Epithelial cell of proximal tubule (primary cell): ENCODE measurements at places on chromosomes 12 and 14.

DNA sequence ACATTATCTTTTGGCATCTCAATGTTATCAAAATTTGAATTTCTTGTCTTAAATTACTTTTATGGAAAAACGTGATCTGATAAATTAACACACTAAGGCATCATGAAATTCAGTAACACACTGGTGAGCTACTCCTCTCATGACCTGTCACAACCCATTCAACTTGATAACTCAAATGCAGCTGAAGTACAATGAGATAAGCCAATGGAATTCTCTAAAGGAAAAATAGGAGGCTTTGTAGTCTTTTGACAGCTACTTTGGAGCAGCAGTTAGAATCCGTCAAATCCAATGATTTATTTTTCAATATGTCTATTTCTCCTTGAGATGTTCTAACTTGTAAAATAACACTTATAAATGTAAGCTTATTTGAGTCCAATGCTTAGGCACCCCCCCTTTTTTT, 1029.4 kb downstream of the TRHDE start:
- no peak for DNase-seq

GRCh38 chr12:30726647-30727046, 28.1 kb downstream of the CAPRIN2 start:
- DNase-seq, result no peak

DNA sequence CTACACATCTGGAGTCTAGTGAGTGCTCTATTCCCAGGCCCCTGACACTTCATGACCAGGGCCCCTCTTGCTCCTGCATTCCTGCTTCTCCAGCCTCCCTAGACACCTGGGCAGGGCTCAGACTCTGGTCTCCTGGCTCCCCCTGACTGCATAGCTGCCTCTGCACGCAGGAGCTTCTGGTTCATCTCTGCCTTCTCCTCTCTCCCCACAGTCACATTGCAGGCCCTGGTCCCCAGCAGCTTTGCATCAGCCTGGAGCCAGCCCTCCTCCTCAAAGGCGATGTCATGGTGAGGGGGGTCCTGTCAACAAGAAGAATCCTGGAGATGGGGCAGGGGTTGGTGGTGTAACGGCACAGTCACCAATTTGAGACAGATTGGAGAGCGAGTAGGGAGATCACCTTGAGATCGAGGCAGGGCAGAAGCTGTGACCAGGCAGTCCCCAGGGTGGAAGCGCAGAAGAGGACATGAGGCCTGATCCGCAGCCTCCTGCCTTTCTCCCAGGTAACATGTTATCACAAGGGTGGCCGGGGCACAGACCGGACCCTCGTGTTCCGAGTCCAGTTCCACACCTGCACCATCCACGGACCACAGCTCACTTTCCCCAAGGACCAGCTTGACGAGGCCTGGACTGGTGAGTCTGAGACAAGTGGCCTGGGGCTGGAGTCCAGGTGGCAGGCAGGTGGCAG, 8.1 kb downstream of the TNS2 start:
- DNase-seq, result no peak

DNA sequence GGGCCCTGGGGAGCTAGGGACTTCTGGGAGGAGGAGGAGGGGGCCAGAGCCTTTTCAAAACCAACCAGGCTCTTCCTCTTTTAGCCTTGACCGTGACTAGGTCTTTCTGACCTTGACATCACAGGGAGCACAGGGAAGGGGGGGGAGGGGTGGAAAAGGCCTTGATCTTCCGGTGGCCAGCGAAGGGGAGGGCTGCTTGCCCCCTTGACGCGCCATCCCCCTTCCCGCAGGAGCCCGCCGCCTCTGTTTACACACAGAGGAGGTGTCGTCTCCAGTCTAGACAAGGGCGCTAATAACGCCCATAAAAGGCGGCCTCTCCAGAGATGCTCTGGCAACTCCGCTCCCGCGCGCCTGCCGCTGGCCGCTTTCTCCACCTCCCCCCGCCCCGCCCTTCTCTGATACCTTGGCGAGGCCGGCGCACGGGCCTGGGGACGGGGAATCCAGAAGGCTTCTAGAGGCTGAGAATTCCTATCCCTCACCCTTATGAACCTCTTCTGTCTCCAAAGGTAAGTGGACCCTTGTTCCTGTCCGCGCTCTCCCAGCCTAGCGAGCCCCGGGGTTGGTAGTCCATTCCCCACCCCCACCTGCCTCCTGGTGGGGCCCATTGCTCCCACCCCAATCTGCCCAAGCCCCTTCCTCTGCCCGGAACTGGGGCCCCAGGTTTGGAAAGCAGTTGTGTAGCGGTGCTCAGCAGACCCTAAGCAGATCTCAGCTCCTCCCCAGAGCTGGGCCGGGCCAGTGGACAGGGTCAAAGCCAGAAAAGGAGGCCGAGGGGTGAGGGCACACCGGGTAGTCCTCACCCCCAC, 4.9 kb upstream of the HOXC12 start:
- no peak for DNase-seq

DNA sequence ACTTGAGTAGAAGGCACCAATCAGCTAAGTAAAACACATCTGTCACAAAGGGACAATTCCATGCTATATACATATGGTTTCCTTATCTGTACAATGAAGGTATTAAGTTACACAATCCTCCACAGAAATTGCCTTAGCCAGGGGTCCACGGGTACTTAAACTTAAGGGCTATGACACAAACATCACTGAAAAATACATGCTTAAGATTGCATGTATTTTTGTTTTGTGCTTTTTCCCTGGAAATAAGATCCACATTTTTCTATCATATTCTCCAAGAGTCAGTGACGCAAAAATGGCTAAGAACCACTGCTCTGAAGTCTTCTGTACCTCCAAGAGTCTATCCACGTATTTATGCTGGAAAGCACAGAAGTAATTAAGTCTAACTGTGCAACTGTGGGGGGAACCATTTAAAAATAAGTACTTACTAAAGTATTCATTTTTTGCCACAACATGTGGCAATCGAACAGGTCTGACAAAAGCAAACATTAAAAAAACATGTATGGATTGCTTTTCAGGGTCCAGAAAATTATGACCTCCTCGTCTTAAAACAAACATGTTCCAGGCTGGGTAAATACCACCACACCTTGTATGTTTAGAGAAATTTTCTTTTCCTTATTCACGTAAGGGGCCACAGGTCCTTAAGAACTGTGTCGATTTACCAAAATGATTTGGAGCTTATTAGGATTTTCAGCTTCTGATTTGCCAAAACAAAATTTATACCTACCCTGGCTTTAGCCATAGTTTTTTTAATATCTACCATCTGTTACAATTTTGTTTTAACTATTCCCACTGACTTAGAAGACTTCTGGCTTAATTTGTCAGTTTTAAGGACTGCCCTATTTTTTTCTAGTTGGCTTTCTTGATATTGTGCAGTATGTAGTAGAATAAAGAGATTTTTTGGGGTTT, 2.8 kb downstream of the SLC38A2 start:
- no peak for DNase-seq

DNA sequence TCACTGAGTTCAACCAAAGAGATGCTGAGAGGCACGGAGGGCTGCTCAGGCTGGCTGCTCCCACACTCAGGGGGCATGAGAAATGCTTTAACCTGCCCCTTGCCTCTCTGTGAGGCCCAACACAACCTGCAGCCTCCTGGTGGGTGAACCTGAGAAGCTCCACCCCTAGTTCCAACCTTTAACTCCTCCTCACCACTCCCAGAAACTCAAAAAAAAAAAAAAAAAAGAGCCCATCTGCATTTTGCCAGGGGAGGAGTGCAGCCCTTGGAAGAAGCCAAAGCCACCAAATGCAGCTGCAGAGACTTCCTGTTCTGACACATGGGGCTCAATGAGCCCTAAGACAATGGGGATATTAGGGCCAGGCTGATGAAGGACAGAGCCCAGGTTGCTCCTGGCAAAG, 8.9 kb downstream of the KRT4 start:
- no peak for DNase-seq

- DNase-seq, result no peak
Observed at GRCh38 chr12:108642269-108642870, 8.7 kb upstream of the SELPLG start.

- no peak for DNase-seq
Observed at GRCh38 chr14:31582836-31583452, 21.7 kb downstream of the NUBPL start.

- DNase-seq, result no peak
Observed at GRCh38 chr14:87148655-87149054, 844.3 kb downstream of the GALC start.

DNA sequence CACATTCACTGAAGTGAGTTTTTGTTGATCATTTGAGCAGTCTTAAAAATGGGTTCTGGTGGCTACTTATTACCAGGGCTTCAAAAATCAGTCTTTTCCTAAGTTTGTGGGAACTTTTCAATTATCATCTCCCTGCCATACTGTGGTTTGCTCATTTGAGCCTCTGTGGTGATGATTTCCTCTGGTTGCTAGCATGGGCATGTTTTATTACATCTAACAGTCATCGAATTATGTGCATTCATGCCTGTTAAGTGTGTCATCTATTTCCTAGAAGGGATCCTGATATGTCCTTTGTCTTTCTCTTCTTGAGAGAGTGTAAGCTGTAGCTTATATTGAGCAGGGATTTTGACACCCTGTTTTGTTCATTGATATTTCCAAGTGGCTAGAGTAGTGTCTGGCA, 116.8 kb downstream of the WIF1 start:
- DNase-seq, result no peak

- DNase-seq, result no peak
Observed at GRCh38 chr14:25696176-25696575, 646.2 kb upstream of the STXBP6 start.

GRCh38 chr12:106045251-106045674, 93.5 kb downstream of the NUAK1 start:
- no peak for DNase-seq

GRCh38 chr14:24508155-24508840, at the start of gene CMA1:
CMA1 (minus strand) TSS chr14:24508265; CDS start chr14:24508235, 30 bp downstream.
- no peak for DNase-seq

GRCh38 chr14:77612011-77612620, 4.3 kb downstream of the SPTLC2 start:
- no peak for DNase-seq

- DNase-seq, result no peak
Observed at GRCh38 chr14:100664231-100664630, 62.5 kb upstream of the DLK1 start.

DNA sequence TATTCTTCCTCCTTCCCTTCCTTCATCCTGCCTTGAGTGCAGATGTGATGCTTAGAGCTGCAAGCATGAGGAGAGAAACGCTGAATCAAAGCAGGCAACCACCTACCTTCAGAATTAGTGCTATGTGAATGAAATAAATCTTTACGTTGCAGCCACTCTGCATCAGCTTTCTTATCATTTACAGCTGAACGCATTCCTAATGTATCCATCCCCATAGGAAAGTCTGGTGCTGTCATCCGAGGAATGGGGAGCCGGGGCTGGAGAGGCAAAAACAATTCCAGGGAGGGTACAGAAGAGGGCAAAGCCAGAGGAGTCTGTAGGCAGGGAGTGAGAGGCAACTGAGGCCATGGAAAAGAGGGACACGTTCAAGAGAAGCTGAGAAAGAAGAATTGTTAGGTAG, 90.0 kb downstream of the GCH1 start:
- no peak for DNase-seq

DNA sequence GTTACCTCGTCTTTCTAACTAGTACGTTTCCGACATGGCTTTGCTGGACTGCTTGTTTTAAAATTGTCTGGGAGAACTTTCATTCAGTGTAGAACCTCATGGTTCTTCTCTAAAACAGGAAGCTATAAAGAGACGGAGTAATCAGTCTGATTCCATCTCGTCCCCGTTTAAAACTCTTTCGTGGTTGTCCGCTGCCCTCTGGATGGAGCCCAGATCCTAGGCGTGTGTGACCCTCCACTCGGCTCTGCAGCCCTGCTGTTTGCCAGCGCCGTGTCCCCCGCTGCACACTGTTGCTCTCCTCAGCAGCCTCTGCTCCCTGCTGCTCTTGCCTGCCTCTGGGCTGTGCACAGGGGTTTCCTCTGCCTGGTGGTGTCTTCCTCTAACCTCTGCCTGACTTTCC, 50.2 kb downstream of the SLC8B1 start:
- DNase-seq, result no peak
